ENCODE measurements at places on chromosomes 3 and 15. TPM values are rescaled to one million over a fixed set of nuclear protein-coding genes. Genes with fewer than 3 reads are reported as not detected.

DNA sequence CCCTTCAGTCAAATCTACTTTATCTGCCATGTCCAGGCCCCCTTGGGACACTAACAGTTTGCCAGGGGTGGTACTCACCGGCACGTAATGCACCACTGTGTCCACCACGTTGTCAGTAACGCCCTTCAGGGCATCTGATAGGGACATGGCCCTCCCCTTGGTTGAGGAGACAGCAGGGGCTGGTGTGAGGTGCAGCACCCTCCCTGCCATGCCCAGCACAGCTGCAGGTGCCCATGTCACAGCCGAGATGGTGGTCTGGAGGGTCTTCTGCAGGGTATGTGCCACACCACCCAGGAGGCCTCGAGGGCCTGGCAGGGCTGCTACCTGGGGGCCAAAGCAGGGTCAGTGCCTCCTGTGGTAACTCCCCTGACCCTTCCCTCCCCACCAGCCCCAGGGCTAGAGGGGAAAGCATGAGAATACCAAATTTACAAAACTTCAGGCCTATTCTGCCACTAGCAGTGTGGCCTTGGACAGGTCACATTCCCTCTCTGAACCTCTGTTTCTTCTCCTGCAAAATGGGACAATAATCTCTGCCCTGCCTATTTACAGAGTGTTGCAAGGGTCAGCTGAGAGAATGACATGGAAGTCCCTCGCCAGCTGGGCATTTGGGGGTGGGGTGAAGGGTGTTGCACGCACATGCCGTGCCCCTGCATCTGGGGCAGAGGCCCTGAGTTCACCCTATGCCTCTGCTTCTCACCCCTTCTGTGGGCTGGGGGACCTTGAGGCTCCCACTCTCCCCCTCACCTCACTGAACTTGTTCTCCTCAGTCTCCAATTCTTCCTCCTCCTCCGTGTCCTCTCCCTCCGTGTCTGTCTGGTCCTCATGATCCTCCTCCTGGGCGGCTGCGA is 11.8 kb upstream of the KIF7 start:
- no peak for ATAC-seq

DNA sequence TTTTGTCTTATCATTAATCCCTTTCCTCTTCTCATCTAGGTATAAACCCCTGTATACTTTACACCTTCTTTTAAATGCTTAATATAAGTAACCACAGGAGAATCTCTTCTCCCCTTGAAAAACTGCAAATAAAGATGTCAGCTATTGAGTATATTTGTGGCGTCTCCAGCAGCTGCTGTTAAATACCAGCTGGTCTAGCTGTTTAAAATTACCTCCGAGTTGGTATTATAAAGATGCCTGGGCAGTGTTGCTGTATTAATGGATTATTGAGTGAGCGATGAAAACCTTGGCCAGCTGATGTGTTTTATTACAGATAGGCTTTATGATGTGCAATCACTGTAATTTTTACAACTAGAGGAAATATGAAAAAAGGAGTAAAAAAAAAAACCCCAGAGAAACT is 388.1 kb downstream of the TBC1D5 start:
- no peak for ATAC-seq

GRCh38 chr3:25663347-25663868 is 1.3 kb downstream of the TOP2B start:
- ATAC-seq: no peak

DNA sequence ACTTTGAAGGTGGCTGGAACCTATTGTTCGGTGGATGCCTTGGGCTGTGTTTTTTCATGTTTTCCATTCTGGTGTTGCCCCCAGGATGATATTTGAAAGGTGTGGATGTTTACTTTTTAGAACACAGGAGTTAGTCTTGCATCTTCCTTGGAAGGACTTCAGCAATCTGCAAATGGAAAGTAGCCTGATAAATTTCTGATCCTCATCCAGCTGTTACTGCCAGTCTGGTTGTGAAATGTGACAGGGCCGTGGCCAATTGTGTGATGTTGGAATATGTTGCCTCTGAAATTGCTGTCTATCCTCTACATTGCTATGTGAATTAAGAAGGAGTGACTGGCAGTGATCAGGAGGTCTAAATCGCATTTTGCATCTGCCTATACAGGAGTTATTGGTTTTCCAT is 382.5 kb upstream of the C2CD4B start:
- ATAC-seq: peak; percentile 40

DNA sequence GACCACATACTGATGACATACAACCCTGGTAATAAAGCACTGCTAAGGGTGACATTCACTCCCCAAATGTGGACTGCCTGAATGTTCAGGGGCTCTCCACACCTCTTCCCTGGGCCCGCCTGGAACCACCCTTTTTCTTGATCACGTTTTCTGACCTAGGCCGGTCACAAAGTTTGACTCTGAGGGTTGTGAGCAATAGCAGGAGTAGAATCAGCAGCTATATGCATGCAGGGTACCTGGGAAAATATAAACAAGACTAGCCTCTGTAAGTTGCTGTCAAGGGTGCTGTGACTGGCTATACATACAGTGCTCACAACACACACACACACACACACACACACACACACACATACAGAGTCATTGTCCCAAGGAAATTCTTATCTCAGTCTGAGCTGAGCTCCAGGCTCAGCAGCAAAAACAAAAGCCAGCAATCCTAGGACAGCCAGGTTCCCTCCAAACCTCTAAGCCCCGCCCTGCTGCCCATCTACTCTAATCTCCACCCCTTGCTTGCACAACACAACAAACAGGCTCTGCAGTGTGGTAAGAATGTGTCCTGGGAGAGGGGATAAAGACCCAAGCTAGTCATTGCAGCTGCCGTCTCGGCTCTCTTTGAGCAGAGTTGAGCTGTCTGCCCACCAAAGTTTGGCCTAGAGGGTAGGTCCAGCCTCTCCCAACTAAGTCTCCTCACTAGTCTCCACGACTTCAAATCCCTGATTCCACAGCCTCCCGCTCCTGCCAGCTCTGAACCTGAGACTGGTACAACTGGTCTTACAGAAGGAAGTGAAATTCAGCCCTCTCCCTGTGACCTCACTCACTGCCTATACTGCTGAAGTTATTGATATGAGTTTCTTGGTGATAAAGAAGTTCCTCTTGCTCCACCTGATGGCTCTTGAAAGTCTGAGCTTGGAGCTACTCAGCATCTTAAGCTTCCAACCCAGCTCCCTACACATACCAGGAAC is 2.2 kb downstream of the BMF start:
- ATAC-seq: peak; percentile 19

DNA sequence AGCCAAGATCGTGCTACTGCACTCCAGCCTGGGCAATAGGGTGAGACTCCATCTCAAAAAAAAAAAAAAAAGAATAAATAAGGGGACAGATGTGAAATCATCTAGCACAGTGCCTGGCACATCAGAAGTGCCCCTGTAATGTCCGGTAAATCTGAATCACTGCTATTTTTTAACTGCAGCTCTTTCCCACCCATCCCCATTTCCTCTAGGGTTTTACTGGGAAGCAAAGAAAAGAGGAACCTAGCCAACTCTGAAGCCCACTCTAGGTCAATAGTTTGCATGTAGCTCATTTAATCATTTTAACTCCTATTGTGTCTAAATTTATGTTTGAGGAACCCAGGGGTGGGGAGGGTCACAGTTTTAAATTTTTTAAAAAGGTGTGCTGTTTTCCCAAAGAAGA is 26.0 kb downstream of the MAGI1 start:
- ATAC-seq: no peak

DNA sequence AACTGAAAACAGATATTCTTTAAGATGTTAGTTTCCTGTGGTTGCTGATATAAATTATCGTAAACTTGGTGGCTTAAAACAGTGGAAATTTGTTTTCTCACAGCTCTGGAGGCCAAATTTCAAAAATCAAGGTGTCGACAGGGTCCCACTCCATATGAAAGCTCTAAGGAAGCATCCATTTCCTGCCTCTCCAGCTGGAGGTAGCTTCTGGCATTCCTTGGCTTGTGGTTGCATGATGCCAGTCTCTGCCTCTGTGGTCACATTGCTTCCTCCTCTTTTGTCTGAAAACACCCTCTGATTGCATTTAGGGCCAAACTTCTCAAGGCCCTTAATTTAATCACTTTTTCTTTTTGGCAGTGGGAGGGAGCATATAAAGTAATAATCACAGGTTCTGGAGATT is 96.8 kb downstream of the PPM1L start:
- ATAC-seq: no peak

- no peak for ATAC-seq
Observed at GRCh38 chr3:130470126-130470525, 46.9 kb upstream of the COL6A6 start.

DNA sequence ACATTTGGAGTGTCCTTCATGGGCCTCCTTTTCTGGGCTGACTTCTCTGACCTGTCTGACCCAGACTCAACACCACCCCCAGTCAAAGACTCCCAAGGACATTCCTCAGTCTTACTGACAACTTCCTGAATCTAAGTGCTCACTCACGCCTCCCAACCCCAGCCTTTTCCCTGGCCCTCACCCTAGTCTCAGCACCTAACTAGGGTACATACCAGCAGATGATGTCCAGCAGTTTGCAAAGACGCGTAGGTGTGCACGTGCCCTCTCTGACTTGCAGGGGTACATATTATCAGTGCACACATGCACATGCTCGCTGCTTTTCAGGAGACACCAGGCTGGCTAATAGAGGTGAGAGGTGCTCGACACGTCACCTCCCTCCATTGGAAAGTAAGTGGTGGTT is 38.7 kb upstream of the SLCO2A1 start:
- ATAC-seq: no peak

Gene FES
- 46.6 TPM for total RNA-seq

Gene CCR9
- total RNA-seq: not detected

Gene RETNLB
- total RNA-seq: not detected

Gene NR2E3
- not detected for total RNA-seq

Gene JMJD7
- total RNA-seq: 6.1 TPM

Gene HDC
- total RNA-seq: 4.2 TPM

Gene ABTB1
- 25.3 TPM for total RNA-seq

Gene GOLGA6L10
- total RNA-seq: 1.2 TPM

Gene ARNT2
- total RNA-seq: 10.5 TPM
